ENCODE measurements at places on chromosomes 3 and 15.

DNA sequence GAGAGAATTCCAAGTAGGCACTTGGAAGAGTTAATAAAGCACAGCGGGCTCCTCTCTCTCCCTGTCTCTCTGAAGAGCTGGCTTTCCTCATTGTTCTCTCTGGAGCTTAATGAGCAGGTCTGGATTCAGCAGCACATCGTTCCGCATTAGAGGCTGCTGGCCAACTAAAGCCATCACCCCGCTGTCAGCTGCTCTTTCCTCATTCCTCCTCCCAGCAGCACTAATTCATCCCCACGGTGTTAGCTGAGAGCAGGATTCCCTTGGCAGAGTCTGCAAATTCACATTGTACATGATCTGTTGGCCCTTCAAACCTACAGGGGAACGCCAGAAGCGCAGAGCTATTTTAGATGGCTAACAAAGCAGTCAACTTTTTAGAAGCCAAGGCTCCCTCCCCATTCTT is 44.2 kb downstream of the SGO1 start:
- no peak for DNase-seq

- peak; percentile 52 for DNase-seq
Observed at GRCh38 chr3:14822670-14823390, 4.1 kb downstream of the FGD5 start.

DNA sequence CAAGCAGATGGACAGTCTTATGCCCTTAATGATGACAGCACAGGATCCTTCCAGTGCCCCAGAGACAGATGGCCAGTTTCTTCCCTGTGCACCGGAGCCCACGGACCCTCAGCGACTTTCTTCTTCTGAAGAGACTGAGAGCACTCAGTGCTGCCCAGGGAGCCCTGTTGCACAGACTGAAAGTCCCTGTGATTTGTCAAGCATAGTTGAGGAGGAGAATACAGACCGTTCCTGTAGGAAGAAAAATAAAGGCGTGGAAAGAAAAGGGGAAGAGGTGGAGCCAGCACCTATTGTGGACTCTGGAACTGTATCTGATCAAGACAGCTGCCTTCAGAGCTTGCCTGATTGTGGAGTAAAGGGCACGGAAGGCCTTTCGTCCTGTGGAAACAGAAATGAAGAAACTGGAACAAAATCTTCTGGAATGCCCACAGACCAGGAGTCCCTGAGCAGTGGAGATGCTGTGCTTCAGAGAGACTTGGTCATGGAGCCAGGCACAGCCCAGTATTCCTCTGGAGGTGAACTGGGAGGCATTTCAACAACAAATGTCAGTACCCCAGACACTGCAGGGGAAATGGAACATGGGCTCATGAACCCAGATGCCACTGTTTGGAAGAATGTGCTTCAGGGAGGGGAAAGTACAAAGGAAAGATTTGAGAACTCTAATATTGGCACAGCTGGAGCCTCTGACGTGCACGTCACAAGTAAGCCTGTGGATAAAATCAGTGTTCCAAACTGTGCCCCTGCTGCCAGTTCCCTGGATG is 198.7 kb downstream of the AKAP13 start:
- DNase-seq: peak; percentile 64

DNA sequence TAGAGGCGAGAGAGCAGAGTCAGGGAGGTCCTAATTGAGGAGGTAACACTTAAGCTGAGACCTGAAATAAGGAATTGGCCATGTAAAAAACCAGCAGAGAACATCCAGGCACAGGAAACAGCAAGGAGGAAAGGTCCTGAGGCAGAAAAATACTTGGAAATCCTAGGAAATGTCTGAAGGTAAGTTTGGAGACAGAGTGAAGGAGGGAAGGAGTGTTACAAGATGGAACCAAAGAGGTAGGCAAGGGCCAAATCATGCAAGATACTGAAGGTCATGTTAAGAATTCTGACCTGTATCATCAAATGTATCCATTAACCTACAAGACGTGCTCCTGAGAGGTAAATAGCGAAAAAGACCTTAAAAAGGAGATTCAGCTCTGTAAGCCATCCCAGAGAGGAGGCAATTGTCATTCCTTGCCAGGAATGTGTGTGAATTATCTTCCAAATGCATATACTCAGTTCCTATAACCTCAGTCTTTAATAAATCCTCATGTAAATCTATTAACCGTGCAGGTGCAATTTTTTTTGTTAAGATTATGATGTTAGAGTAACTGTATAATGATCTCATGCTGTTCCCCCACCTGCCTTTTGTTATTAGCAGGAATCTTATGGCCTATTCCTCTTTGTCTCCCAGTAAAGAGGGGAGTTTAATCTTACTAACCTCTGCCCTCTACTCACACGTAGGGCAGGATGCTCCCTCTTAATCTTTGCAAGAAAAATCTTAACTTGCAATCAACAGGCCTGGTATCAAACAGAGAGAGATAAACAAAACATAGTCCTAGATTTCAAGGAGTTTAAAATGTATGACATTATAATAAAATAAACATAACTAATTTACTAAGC is 166.9 kb downstream of the ULK4 start:
- DNase-seq: no peak

DNA sequence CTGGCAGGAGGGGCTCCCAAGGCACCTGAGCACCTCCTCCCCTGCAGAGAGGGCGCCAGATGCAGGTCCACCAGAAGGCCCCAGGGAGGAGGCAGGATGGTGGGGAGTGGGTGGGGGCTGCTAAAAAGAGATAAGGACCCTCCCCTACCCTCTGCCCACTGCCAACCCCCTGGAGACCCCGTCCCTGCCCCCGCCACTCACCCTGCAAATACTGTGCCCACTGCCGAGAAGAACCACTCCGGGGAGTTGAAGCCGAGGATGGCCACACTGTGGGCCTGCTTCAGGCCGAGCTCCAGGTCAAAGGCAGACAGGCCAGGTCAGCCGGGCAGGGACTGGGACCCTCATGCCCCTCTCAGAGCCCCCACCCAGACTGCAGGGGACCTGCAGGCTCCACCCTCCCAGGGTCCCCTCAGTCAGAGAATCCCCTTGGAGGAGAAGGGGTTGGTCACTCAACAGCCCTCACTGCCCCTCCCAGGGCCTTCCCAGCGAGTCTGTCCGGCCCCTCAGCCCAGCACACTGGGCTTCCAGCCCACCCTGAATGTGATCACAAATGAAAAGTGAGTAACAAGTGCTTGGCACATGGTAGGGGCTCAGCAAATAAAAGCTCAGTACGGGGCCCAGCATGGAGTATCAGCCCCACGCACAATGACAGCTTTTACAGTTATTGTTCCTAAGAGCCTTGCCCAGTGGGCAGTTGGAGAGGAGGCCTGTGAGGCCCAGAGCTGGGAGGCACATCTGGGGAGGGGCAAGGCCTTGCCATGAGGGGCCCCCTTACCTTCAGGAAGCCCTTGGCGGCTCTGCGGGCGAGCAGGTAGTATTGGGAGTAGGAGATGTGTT is 40.4 kb downstream of the ACSBG1 start:
- no peak for DNase-seq

- DNase-seq: no peak
Observed at GRCh38 chr3:52218026-52218425, 7.4 kb downstream of the TLR9 start.

All from inflammatory macrophage (primary cell).